Myocyte (in vitro differentiated cells): ENCODE measurements at places on chromosomes 12 and 14. TPM values are rescaled to one million over a fixed set of nuclear protein-coding genes. Genes with fewer than 3 reads are reported as not detected.

- no peak for DNase-seq
Measured at GRCh38 chr12:109589691-109590245, 16.2 kb downstream of the MVK start.

- peak; percentile 62 for DNase-seq
Measured at GRCh38 chr12:96193725-96194575, at the start of gene ELK3. ELK3 (plus strand) TSS chr12:96194375.

DNA sequence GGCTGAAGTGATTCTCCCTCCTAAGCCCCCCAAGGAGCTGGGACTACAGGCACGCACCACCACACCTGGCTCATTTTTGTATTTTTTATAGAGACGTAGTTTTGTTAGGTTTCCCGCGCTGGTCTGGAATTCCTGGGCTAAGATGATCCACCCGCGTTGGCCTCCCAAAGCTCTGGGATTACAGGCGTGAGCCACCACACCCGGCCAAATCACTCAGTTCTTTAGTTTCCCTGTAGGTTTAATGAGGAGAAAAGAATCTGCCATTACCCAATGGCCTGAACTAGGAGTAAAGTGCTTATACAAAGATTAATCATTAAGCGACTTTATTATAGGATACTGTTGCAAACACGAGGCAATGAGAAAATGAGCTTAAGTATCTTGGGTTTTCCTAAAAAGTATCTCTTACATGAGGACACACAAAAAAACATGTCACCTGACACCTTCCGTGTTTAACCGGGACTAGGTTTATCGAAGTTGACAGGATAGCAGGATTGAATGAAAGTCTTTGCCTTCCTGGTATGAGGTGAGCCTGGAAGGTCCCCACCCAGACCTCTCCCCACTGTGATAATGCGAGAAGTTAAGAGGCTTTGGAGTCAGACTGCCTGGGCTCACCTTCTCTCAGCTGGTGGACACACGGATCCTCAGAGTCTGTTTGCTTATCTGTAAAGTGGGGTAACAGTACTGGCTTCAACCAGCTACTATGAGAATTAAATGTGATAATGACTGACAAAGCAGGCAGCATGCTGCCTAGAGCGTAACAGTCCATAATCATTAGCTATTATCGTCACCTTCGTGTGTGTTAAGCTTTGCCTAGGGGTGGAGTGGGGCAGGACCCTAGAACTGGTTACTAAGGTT lies 133.5 kb upstream of the KRAS start:
- DNase-seq, result no peak

DNA sequence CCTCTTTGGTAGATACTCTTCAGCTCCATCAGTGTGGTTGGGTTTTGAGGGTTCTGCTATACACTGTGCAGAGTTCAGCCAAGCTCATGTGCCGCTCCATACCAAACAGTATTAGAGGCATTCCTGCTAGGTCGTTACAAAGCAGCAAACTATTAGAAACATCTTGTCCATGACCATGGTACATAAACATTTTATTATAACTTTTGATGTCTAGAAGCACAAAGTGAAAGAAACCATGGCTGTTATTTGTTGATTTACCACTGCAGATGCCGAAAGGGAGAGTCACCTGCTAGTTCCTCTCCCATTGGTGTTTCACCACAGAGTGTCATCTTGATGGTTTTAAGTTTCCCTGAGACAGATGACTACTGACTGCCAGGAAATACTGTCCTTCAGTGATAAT lies 242.0 kb downstream of the ADAMTS20 start:
- peak; percentile 76 for DNase-seq

- DNase-seq, result peak; percentile 52
Measured at GRCh38 chr14:30521899-30522736, 36.8 kb upstream of the G2E3 start.

GRCh38 chr14:94203473-94204210 lies 29.5 kb downstream of the PPP4R4 start:
- no peak for DNase-seq

GRCh38 chr14:81408595-81408994 lies 8.5 kb upstream of the STON2 start:
- no peak for DNase-seq

DNA sequence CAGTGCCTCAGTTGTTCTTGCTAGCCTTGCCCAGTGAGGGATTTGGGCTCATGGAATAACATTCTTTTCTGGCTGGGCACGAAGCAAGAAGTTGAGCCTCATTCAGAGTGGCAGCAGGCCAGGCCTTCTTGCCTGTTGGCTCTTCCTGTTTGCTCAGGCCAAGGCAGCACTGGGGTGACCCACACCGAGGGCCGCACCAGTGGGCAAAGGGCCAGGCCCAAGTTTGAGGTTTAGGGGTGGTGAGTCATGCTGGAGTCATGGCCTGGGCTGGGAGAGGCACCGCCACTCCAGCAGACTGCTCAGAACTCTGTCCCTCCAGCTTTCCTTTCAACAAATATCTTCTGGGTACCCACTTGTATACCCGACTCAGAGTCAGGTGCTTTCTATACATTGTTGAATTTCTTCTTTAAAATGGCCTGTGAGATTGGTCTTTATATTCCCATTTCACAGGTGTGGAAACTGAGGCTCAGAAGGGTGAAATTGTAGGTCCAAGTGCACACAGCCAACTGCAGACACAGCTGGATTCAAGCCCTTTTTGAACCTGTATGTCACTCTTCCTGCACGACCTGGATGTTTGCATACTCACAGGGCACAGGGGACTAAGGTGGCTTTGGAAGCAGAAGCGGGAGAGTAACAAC lies 279.4 kb downstream of the FOXN3 start:
- peak; percentile 98 for DNase-seq

DNA sequence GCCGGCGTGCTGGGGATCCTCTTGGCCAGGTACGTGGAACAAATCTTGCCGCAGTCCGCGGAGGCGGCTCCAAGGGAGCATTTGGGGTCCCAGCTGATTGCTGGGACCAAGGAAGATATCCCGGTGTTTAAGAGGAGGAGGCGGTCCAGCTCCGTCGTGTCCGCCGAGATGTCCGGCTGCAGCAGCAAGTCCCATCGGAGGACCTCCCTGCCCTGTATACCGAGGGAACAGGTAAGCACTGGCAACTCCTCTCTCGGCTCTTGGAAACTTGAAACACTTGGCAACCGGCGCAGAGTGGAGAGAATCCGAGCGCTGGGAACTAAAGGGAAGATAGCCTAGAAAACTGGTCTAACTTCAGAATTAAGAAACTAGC lies 1.7 kb downstream of the PDE3A start:
- no peak for DNase-seq

- DNase-seq, result no peak
Measured at GRCh38 chr12:18239526-18239925, 21.8 kb upstream of the PIK3C2G start.

DNA sequence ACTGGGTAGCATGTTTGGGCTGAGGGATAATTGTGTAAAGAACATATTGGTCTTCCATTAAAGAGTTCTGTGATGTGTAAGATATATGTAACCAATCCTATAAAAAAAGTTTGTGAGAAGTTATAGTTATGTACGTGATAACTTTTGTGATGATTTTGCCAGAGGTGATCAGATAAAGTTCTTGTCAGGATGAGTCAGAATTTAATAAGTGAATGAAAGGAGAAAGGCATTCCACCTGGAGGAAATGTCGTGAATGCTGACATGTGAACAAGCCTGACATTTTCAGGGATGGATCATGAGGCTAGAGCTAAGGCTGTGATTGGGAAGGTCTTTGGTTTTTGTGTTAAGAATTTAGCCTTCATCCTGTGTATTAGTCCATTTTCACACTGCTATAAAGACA lies 241.5 kb downstream of the SNAPC1 start:
- no peak for DNase-seq

GRCh38 chr14:58873228-58873953 lies 235.6 kb downstream of the DACT1 start:
- DNase-seq, result no peak

DNA sequence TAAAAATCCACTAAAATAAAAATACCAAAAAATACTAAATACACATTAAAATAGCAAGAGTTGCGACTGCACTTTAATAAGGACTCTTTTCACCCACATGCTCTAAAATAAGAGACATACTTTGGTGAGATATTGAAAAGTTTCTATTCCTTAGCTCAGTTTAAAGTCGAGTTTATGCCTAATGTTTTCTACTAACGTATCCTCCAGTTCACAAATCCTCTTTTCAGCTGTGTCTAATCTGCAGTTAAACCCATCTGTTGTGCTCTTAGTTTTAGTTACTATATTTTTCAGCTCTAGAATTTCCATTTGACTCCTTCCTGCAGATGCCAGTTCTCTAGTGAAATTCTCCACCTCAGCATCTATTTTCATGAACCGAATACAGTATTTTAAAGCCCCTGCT lies 63.8 kb downstream of the CDK17 start:
- no peak for DNase-seq

- DNase-seq, result no peak
Measured at GRCh38 chr14:85883966-85884365, 354.0 kb downstream of the FLRT2 start.

DNA sequence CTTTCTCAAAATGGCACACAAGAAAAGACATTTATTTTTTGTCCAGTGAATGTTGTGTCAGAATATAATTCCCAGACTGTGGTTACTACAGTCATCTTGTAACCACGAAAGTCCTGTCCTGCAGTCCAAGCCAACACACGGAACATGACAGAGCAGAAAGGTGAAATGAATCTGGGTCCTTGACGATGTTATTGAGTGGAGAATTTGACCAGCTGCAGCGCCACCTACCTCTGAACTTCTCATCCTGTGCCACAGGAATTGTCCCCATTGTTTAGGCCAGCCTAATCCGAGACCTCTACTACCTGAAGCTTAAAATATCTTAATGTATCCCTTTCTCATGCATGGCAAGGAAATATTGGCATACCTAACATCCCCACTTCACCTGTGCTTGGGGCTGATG lies 64.1 kb upstream of the OTX2 start:
- peak; percentile 1 for DNase-seq

- DNase-seq, result no peak
Measured at GRCh38 chr14:93047661-93048060, 68.1 kb downstream of the ITPK1 start.

DNA sequence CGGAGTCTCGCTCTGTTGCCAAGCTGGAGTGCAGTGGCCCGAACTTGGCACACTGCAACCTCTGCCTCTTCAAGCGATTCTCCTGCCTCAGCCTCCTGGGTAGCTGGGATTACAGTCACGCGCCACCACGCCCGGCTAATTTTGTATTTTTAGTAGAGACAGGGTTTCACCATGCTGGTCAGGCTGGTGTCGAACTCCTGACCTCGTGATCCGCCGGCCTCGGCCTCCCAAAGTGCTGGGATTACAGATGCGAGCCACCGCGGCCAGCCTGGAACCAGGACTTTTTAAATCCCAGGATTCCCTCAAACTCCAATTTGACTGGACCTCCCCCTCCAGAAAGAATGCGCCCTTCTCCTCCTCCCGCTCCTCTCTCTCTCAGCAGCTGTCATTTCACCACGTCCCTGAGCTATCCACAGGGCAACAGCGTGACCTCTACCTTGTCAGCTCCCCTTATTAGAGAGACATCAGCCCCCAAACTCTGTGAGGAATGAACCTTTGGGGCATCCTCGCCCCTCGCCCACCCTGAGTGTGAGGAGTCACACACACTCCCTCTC lies 2.0 kb downstream of the ESYT1 start:
- DNase-seq, result peak; percentile 64

DNA sequence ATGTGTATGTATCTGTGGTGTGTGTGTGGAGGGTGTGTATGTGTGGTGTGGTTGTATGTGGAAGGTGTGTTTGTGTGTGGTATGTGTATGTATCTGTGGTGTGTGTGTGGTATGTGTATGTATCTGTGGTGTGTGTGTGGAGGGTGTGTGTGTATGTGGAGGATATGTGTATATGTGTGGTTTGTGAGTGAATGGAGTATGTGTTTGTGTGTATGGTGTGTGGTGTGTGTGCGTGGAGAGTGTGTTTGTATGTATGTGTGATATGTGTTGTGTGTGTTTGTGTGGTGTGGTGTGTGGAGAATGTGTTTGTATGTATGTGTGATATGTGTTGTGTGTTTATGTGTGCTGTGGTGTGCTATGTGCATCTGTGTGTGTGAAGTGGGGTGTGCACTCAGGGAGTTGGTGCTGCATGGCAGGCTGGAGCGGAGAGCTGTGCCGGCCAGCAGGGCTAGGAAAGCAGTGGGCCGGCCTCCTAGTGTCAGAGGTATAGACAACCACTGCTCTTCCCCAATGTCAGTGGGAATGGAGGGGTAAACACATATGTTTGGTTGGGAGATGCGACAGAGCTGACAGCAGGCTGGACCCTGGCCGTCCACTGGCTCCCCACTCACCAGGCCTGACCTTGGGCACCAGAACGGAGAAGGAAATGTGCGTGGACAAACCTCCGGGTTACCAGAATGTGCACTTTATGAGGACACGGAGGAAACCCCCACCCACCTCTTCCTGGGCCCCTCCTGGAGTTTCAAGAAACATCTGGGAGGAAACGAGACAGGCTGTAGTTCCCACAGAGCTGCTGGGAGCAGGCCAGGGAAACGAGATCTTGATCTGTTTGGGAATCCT lies 60.7 kb downstream of the CLMN start:
- DNase-seq, result no peak

DNA sequence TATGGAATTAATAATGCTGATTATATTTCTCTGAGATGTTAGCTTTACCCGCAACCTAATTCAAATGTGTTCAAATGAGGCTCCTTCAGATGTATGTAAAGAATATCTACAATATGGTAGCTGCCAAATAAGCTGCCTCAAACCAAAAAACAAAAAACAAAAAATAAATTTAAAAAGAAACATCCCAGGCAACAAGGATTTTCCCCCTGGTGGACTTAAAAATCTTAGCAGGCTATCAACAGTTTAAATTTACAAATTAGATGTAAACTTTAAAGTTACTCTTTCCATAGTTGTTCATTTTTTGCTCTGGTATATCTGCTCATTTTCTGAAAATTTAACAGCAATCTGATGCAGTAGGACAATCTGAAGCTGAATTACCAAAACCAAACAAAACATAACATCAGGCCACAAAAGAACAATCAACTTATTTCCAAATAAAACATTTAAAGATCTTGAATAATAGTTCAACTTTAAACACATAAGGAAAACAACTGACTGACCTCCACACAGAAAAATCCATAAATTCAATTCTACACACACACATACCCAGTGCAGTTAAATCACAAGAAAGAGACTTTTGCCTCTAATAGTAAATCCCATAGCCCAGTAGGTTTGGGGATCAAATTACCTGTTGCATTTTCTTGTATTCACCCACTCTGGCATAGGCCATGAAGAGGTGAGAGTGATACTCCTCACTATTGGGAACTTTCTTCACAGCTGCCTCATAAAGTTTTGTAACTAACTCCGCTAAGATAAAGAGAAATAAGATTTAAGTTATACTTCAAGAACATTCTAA lies 21.3 kb downstream of the NAA25 start:
- no peak for DNase-seq

Gene TAS2R9
- total RNA-seq, result not detected in 2 replicates

Gene PSMC1
- total RNA-seq, result 320 and 351 TPM in 2 replicates

Gene PTHLH
- 1.3 and 3.3 TPM in 2 replicates for total RNA-seq
